Stimulated activated CD8-positive, alpha-beta memory T cell treated with anti-CD3 and anti-CD28 coated beads, Interleukin-15, amount 100 ng/mL, for 24 hours (primary cell): ENCODE measurements at places on chromosomes 2 and 18.

DNA sequence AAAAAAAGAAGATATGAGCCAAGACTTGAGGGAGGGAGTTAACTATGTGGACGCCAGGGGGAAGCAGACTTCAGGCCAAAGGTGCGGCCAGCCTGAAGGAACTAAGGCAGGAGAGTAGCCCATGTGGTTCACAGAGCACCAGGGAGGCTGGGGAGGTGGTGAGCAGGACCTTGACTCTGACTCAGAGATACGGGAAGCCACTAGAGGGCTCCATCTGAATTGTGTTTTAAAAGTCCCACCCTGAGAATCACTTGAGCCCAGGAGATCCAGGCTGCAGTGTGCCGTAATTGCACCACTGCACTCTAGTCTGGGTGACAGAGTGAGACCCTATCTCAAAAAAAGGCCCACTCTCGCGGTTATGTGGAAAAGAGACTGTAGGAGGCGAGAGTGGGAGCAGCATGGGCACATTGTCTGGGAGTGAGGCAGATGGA, 12.3 kb downstream of the CEP192 start:
- no peak for DNase-seq

- no peak for DNase-seq
Observed at GRCh38 chr2:228334180-228334579, 152.7 kb upstream of the SPHKAP start.

DNA sequence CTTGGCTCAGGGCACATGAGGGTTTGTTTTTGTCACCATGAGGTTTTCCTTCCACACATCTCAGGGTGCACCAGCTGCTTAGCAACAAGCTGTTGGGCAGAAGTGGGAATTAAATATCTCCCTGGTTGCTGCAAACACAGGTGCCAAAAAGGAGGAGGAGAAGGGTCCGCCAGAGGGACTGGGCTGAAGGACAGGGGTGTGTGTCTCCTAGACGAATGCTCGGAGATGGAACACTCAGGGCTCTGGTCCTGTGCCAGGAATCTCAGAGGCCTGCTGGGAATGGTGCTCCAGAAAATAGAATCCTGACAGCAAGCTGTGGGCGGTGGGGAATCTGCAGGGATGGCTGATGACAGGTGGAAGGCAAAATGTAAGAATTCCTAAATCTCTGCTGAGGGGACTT, 94.5 kb downstream of the VSNL1 start:
- no peak for DNase-seq

- no peak for DNase-seq
Observed at GRCh38 chr2:211846036-211846400, 692.6 kb downstream of the ERBB4 start.

DNA sequence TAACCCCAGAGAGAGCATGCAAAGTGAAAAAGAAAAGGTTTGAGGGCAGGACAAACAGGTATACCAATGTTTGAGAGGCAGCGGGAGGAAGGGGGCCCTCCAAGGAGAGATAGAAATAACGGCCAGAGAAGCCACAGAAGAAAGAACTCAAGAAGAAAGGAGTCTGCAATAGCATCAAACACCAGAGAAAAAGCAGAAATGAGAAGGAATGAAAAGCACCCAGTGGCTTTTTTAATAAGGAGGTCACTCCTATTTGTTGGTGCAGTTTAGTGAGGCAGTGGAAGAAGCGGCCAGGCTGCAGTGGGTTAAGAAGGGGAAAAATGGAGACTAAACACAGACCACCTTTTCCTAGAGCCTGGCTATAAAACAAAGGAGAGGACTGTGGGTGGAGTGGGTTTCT, 177.2 kb downstream of the THADA start:
- no peak for DNase-seq

DNA sequence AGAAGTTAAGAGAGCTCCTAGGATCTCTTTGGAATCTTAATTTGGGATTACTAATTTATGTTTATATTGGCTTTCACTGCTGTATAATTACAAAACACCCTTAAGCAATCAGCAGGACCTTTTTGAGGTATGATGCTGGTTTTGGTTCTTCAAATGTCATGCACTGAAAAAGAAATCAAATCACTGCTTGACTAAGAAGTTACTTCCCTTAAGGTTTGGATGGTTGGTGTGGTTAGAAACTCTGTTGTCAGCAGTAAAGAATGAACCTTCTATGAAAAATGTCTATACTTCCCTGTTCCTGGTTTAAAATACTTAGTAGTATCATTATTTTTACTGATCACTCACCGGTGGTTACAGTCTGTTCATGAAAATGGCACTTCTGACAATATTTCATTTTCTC, 5.5 kb downstream of the COLEC12 start:
- no peak for DNase-seq

GRCh38 chr18:54775686-54776085, 52.6 kb upstream of the RAB27B start:
- no peak for DNase-seq

DNA sequence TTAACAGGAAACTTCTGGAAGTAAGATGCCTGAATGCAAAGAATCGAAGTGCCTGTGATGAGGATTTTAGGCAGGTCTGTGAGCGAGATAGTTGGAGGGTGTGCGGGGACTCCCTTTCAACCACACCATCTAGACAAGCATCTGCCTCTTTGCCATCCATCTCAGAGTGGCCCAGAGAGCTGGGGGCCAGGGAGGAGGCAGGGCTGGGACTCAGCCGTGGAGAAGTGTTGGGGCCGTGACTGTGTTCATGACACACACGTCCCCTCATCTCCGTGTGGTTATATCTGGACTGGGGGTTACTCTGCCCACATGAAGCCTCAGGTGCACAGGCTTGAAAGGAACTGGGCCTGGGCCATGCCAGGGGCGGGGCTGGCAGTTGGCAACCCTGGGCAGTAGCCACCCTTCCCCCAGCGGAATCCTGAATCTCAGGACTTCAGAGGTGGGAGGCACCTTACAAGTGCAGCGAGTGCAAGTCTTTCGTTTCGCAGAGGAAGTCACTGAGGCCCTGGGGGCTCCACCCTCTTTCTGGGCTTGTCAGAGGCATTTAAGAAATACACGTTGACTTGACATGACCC, 112.5 kb downstream of the SLC4A3 start:
- no peak for DNase-seq

GRCh38 chr18:71707400-71707799, 836.7 kb downstream of the CBLN2 start:
- no peak for DNase-seq
